CD4-positive, alpha-beta T cell treated with Interleukin-15 for 4 hours (primary cell): ENCODE measurements at places on chromosomes 3 and 15.
A peak's percentile ranks its signal among the peaks of the same experiment; 100 is the strongest.

DNA sequence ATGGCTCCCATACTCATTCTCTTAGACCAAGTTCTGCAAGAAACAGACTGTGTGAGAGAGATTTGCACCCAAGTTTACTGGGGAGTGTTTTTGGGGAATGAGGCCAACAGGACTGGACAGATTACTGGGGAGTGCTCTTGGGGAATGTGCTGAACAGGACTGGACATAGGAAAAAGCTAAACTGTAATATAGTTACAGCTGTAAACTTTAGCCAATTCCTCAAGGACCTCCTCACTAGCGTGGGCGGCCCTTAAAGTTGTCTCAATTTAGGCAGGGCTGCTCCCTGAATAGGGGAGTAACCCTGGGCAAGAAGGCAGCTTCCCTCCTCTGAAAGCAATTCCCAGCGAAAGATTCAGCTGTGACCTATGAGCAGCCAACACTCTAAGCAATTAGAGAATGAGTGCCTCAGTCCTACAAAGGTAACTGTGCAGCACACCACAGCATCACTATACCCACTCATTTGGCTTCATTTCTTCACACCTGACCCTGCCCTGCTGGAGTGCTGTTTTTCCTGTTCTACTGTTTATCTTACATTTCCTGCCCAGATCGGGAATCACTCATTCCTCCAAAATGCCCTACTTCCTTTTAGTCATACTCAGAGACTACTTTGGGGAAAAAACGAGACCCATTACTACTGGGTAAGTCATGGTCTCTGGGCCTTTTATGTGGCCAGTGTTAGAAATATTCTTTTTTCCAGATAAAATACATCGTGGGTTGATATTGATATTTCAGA lies 41.3 kb upstream of the TRIM42 start:
- DNase-seq, result no peak

DNA sequence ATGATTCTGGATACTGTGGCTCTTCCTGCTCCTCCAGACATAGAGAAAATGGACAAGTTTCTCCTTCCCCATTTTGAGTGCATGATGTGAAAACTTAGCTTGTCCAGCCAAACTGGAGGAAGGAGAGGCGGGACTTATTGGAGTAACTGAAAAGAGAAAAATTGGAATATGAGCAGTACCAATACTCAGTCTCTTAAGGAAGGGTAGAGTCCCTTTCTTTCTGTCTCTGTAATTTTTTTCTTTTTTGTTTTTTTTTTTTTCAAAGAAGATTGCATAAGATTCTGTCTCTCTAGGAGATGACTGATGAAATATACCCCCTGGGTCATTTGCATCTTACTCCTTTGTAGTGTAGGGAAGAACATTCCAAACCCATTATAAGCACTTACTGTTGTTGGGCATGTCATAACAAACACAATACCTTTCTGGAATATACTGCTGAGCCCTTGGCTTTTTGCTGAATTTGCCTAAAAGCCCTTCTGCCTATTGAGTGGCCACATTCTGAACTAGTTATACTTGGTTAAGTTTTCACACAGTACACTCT lies 498.1 kb upstream of the TPRG1 start:
- DNase-seq, result no peak

- DNase-seq, result no peak
These were observed 401.5 kb upstream of the PROK2 start for GRCh38 chr3:72186400-72186855.

DNA sequence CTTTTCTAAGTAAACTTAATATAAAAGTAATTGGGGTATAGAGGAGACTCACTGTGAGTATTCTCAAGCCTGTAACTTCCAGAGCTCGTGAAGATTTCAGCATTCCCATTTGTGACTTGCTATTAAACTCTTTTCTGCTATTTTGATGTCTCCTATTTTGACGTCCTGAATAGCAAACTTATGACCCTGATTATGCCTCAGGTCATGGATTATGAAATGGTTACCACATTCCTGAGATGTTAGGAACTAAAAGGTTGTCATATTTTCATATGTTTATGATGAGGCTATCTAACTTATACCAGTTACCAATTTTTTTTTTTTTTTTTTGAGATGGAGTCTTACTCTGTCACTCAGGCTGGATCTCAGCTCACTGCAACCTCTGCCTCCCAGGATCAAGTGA lies 105.5 kb downstream of the ATG7 start:
- no peak for DNase-seq

- DNase-seq, result no peak
These were observed 167.1 kb upstream of the PLSCR5 start for GRCh38 chr3:146772211-146772743.

DNA sequence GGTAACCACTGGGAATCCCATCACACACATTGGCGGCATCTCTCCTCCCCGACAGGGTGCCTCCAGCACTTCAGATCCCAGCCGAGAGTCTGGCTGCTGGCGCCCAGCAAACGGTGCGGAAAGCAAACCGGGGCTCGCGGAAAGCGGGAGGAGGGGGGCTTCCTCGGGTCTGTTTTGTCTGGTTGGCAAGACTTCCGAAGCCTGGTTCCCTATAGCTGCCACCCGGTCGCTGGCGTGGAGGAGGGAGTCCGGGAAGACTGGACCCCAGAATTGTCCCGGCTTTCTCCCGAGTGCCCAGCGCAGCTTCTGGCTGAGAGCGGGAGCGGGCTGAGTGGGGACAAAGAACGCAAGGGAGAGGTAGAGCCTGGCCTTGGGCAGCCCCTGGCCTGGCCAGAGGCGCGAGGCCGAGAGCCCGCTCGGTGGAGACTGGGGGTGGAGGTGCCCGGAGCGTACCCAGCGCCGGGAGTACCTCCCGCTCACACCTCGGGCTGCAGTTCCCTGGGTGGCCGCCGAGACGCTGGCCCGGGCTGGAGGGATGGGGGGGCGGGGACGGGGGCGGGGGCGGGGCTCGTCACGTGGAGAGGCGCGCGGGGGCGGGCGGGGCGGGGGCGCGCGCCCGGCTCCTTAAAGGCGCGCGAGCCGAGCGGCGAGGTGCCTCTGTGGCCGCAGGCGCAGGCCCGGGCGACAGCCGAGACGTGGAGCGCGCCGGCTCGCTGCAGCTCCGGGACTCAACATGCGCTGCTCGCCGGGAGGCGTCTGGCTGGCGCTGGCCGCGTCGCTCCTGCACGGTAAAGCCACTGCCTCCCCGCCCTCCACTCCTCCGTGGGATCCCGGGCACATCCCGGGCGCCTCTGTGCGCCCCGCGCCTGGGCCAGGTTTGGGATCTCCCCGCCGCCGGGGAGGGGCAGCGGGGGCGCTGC lies at the start of gene CHRNA7:
TSS of gene CHRNA7 (plus strand) at position 654 of the 920 bp plus-strand sequence. CDS start at position 734, 80 bp downstream.
- no peak for DNase-seq

DNA sequence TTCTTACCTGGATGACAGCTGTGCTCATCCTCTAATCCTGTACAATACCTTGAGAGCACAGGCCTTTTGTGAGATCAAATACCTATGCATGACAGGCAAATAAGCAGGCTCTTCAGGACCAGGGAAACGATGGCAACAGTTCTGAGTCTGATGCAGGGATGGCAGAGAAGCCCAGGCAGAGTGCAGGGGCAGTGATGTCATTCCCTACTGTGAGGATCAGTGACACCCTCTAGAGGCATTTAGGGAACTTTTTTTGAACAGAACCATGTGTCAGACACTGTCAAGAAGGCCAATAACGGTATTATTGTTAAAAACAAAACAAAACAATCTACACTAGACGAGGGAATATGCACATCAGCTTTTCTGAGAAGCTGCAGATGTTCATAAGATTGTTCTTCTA lies 314.8 kb upstream of the CTDSPL start:
- no peak for DNase-seq

DNA sequence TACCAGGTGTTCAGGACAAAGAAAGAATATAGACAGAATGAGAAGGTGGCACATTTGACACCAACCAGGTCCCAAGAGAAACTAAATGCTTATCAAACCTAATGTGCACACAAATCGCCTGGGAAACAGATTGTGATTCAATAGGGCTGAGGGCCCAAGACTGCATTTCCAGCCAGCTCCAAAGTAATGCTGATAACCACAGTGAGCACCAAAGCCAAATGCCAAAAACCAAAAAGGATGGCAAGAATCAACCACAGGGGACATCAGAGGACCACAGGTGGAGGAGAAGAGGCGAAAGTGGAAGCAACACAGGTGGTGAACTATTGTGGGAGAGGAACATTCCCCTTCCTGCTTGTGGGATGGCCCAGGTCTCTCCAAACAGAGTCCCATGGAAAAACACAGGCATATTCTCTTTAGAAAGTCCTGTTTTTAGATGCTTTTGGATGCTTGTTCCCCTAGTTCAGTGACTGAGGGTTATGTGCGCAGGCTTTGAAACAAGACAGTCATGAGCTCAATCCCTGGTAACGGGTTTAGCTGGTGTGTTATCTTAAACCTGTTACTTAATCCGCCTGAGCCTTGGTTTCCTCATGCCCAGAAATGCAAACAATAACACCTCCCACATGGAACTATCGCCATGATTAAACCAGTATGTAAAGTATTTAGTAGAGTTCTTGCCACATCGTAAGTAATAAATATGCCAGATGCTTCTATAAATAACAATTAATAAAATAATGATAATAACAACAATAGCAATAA lies 241.7 kb downstream of the ATP8B4 start:
- no peak for DNase-seq

DNA sequence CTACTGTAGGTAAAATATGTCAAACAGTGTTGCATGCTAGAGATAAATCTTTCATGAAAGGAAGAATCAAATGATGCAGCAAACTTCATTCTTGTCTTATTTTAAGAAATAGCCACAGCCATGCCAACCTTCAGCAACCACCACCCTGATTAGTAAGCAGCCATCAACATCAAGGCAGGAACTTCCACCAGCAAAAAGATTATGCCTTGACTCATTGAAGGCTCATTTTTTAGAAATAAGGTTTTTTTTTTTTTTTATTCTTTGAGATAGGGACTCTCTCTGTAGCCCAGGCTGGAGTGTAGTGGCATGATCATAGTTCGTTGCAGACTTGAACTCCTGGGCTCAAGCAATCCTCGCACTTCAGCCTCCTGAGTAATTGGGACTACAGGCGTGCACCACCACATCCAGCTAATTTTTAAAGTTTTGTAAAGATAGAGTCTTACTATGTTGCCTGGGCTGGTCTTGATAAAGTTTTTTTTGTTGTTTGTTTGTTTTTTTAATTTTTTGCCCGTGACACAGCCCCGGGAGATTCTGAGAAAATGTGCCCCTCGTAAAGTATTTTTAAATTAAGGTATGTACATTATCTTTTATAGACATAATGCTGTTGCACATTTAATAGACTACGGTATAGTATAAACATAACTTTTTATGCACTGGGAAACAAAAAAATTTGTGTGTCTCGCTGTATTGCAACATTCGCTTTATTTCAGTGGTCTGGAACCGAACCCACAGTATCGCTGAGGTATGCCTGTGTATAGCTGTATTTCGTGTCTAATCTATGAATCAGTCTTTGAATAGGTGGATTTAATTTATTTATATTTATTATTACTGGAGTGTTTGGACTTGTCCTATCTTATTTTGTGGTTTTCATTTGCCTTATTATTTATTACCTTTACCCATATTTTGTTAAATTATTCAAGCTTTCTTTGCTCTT lies 23.3 kb downstream of the SNRK start:
- peak; percentile 18 for DNase-seq

DNA sequence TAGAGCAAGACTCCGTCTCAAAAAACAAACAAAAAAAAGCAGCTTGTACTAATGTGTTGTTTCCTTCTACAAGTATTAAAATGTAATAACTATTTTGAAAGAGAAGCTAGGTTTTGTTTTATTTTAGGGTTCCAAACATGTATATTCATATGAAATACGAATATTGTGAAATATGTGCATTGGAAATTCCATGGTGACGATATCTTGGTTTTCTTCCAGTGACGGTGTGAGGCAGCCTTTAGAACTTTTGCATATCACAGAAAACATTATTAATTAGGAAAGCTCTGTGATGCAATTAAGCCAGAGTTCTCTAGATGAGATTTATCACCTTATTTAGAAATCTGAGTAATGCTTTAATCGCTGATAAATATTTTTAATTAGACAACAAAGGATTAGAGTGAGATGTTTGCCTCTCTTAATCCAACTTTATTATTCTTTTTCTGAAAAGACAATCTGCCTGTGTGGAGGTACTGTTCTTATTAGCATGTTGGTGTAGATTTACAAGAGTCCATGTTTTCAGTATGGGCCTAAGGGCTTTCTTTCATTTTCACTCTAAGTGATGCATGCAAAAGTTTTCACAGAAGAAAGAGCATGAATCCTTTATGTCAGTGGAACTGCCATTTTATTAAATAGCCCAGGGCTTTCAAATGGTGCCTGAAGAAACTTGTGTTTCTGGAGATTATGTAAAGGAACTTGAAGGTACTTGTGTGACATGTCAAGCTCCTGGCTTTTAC lies 37.7 kb upstream of the SAMMSON start:
- no peak for DNase-seq

- DNase-seq, result no peak
These were observed 993 bp downstream of the STXBP5L start for GRCh38 chr3:120908795-120909601.

GRCh38 chr3:131962982-131963381 lies 71.8 kb downstream of the CPNE4 start:
- DNase-seq, result no peak

- DNase-seq, result no peak
These were observed 66.2 kb upstream of the TPM1 start for GRCh38 chr15:62976301-62976881.
